ENCODE measurements at places on chromosomes 12 and 14.
A peak's percentile ranks its signal among the peaks of the same experiment; 100 is the strongest.

DNA sequence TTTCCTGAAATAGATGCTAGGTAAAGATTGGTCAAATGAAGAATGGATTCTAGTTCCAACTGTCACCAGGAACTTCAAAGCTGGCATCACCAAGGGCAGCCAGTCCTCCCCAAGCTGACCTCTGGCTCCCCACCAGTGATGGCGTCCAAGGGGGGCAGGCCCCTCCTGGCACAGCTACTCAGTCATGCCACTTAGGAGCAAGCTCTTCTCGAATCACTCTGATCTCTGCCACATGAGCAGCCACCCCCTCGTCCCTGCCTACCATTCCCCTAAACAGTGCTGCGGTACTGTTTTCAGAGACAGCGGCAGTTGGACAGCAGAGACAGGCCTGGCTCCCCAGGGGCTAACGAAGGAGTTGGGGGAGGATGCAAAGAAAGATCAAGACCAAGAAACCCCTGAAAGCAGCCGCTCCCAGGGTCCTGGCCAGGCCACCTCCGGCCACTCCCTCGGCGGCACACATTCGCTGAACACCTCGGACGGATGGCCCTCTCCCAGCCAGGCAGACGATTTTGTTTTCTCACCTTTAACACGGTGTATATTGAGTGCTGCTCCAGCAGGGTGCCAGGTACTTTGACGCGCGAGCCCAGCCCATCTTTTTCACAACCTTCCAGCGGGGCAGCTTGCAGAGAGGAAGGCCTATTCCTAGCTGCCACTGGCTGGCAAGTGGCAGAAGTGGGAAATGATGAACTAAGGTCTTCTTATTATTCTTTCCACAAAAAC lies 47.4 kb downstream of the ARL6IP4 start:
- H3K36me3 ChIP-seq: no peaks in the 10 kb centered on the region
- H3K4me1 ChIP-seq: peaks cover 6% of the 10 kb centered on the region
- DNase-seq: no peak
- no peak overlapping the region for H3K4me3 ChIP-seq

- H3K4me1 ChIP-seq: no peaks in the 10 kb centered on the region
- no peaks in the 10 kb centered on the region for H3K36me3 ChIP-seq
These were observed 799.7 kb downstream of the RPS29 start for GRCh38 chr14:48786498-48786897.

GRCh38 chr12:13211191-13211858 lies 14.8 kb downstream of the EMP1 start:
- no peak overlapping the region for H3K27ac ChIP-seq
- no peaks in the 10 kb centered on the region for H3K27me3 ChIP-seq
- H3K36me3 ChIP-seq: no peaks in the 10 kb centered on the region
- no peak for DNase-seq
- no peak overlapping the region for H3K4me3 ChIP-seq
- peaks cover 15% of the 10 kb centered on the region for H3K4me1 ChIP-seq

- no peaks in the 10 kb centered on the region for H3K4me1 ChIP-seq
- DNase-seq: no peak
- no peaks in the 10 kb centered on the region for H3K36me3 ChIP-seq
- H3K4me3 ChIP-seq: no peak overlapping the region
- H3K27me3 ChIP-seq: no peaks in the 10 kb centered on the region
- no peak overlapping the region for H3K27ac ChIP-seq
These were observed 42.7 kb upstream of the NID2 start for GRCh38 chr14:52111583-52111982.

DNA sequence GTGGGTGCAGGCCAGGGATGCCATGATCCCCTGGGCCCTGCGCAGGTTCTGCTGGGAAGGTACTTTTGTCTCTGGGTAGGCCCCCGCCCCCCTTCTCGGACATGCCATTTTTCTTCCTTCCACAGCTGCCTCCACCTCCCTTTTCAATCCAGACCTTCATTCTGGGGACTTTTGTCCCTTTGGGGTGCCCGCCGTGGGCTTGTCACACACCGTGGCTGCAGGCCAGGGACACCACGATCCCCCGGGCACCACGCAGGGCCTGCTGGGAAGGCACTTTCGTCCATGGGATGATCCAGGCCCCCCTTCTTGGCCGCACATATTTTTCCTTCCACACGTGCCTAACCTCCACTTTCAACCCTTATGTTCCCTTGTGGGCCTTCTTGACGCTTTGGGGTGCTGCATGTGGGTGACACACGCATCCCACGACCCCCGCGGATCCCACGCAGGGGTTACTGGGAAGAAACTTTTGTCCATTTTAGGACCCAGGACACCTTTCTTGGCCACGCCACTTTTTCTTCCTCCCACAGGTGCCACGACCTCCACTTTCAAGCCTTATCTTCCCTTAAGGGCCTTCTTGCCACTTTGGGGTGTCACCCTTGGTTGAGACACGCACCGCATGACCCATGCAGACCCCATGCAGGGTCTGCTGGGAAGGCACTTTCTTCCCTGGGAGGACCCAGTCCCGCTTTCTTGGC lies 272.5 kb downstream of the ALG10 start:
- H3K4me1 ChIP-seq: no peaks in the 10 kb centered on the region
- no peak overlapping the region for H3K27ac ChIP-seq
- no peak overlapping the region for H3K4me3 ChIP-seq
- DNase-seq: no peak
- no peaks in the 10 kb centered on the region for H3K27me3 ChIP-seq

DNA sequence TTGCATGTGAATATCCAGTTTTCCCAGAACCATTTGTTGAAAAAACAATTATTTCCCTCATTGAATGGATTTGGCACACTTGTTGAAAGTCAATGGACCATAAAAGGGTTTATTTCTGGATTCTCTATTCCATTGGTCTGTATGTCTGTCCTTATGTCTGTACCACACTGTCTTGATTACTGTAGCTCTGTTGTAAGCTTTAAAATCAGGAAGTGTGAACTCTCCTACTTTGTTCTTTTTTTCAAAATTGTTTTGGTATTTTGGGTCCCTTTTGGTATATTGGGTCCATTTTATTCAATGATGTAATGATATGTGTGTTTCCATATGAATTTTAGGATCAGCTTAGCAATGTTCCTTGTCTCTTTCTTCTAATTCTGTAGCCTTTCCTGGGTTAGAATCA lies 64.8 kb downstream of the PPP2R5C start:
- peaks cover 85% of the 10 kb centered on the region for H3K4me1 ChIP-seq
- no peak for DNase-seq
- no peaks in the 10 kb centered on the region for H3K27me3 ChIP-seq
- H3K4me3 ChIP-seq: peak overlapping the region; percentile 70

GRCh38 chr14:69693801-69694729 lies 72.9 kb upstream of the SRSF5 start:
- H3K4me1 ChIP-seq: peaks cover 64% of the 10 kb centered on the region
- no peak for DNase-seq
- H3K27me3 ChIP-seq: no peaks in the 10 kb centered on the region
- H3K36me3 ChIP-seq: no peaks in the 10 kb centered on the region
- no peak overlapping the region for H3K27ac ChIP-seq

- no peak overlapping the region for H3K4me3 ChIP-seq
- no peaks in the 10 kb centered on the region for H3K4me1 ChIP-seq
- H3K27me3 ChIP-seq: no peaks in the 10 kb centered on the region
- H3K36me3 ChIP-seq: no peaks in the 10 kb centered on the region
- no peak for DNase-seq
These were observed 125.6 kb upstream of the NOS1 start for GRCh38 chr12:117486840-117487659.

DNA sequence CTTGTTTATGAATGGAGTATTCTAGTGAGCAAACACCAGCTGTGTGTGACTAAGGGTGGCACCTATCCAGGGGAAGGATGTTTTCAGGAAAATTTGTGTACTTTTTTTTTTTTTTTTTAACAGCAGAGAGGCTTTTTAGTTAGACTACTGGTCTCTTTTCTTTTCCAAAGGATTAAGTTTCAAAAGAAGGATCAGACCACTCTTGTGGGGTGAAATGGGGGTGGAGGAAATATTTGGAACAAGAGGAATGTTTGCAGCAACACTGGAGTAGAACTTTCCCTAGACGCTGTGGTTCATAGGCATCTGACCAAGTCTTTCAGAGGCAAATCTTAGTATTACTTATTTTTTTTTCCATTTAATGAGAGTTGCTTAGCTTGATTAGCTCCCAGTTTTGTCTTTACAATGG lies 21.1 kb downstream of the NUBPL start:
- H3K4me3 ChIP-seq: no peak overlapping the region
- H3K27ac ChIP-seq: no peak overlapping the region
- no peaks in the 10 kb centered on the region for H3K36me3 ChIP-seq
- H3K27me3 ChIP-seq: no peaks in the 10 kb centered on the region

GRCh38 chr12:3622021-3622821 lies 130.7 kb downstream of the CRACR2A start:
- H3K4me3 ChIP-seq: no peak overlapping the region
- peaks cover 45% of the 10 kb centered on the region for H3K36me3 ChIP-seq
- DNase-seq: no peak
- no peak overlapping the region for H3K27ac ChIP-seq

DNA sequence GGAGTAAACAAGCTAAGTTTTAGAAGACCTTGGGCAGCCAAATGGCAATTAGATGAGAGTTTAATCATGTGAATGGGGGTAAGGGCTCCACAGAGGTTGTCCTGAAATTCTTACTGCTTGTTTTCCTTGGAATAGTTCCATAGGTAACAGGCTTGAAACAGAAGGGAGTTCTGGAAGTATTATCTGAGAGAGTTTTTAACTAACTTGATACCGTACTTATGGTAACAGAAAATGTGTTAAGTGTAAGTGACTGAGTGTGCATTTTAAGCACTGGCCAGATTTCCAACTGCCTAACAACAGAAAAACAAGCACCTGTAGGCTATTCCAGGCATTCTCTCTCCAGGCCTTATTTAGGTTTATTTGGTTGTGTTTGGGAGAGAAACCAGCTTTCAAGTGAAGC lies 414.6 kb upstream of the PDE3A start:
- no peak overlapping the region for H3K4me3 ChIP-seq
- no peaks in the 10 kb centered on the region for H3K36me3 ChIP-seq
- DNase-seq: no peak
- H3K4me1 ChIP-seq: no peaks in the 10 kb centered on the region
- no peaks in the 10 kb centered on the region for H3K27me3 ChIP-seq
- no peak overlapping the region for H3K27ac ChIP-seq

DNA sequence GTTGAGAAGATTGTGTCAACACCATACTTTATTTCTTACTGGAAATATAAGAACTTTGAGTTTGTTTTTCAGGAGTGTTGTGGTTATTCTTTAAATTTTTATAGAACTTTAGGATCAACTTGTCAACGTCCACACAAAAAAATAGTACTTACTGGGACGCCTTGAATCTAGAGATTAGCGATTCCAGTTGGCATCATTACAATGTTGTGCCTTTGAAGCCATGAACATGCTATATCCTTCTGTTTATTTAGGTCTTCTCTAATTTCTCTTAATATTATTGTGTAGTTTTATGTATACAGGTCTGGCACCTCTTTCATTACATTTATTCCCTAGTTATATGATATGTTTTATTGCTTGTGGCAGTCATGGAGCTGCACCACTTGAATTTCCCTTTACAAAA lies 320.8 kb upstream of the CCDC196 start:
- H3K4me1 ChIP-seq: no peaks in the 10 kb centered on the region
- DNase-seq: no peak
- no peak overlapping the region for H3K4me3 ChIP-seq
- H3K36me3 ChIP-seq: no peaks in the 10 kb centered on the region

DNA sequence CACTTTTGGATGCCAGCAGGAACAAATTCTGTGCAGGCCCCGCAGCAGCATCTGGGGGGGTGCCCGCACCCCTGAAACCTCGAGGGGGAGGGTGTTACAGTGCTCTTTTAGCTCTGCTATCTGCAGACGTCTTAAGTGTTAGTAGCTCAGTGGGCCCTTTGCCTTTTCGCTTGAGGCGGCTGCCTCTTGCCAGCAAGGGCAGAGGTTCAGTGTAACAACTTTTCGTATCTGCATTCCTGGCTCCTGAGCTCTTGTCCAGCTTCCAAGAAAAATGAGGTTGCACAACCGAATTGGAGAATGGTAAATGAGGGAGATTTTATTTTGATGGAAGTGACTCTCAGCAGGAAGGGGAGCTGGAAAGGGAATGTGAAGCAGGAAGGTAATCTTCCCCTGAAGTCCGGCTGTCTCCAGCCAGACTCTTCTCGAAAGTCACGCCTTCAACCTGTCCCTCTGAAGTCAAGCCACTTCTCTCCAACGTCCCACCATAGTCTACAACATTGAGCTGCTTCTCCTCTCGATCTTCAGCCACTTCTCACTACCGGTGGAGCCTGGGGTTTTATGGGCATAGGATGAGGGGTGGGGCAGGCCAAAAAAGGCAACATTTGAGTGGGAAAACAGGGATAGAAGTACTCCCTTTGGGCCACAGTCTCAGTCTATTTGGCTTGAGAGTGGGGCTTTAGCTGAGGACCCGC lies 17.8 kb downstream of the TAS2R50 start:
- no peak for DNase-seq
- no peaks in the 10 kb centered on the region for H3K36me3 ChIP-seq
- H3K4me1 ChIP-seq: no peaks in the 10 kb centered on the region
- H3K27me3 ChIP-seq: no peaks in the 10 kb centered on the region

DNA sequence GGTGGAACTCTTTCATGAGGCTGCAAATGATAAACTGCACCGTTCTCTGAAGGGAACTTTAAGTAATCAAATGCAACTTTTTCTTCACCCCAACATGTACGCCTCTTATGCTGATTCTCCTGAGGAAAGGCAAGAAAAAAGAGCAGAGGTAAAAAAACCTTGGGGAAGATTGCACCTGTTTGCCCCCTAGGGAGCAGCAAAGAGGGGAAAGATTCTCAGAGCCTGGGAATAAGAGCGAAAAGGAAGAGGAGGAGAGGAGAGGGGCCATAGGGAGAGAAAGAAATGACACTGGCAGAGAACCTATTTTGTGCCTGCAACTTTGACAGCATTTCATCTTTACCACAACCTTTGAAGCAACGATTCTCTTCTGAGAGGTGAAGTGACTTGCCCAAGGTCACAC lies 254.6 kb downstream of the KSR2 start:
- H3K4me1 ChIP-seq: no peaks in the 10 kb centered on the region
- no peak overlapping the region for H3K4me3 ChIP-seq
- no peak overlapping the region for H3K27ac ChIP-seq

DNA sequence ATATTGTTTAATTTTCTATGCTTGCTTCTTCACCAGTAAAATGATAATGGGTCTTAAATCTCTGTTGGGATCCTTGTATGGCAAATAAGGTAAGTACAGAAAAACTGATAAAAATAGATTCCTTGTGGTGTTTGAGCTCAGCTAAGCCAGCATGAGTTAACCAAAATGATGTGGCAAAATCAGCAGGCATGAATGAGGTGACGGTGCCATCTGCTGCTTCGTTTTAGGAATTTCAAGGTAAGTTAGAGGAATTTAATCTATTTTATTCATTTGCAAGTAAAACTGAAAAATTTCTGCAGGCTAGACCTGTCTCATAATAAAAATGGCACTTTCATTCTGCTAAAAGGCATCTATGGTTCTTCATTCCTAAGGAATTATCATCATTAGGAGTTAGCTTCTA lies 10.0 kb upstream of the CLEC7A start:
- peak; percentile 39 for DNase-seq
- no peaks in the 10 kb centered on the region for H3K36me3 ChIP-seq
- no peaks in the 10 kb centered on the region for H3K4me1 ChIP-seq
- no peak overlapping the region for H3K27ac ChIP-seq
- no peaks in the 10 kb centered on the region for H3K27me3 ChIP-seq
- H3K4me3 ChIP-seq: no peak overlapping the region

Measured in CD4-positive, alpha-beta memory T cell (primary cell).